Left colon (tissue), 2 donors: ENCODE measurements at places on chromosomes 2 and 18. TPM values are rescaled to one million over a fixed set of nuclear protein-coding genes. Genes with fewer than 3 reads are reported as not detected.

DNA sequence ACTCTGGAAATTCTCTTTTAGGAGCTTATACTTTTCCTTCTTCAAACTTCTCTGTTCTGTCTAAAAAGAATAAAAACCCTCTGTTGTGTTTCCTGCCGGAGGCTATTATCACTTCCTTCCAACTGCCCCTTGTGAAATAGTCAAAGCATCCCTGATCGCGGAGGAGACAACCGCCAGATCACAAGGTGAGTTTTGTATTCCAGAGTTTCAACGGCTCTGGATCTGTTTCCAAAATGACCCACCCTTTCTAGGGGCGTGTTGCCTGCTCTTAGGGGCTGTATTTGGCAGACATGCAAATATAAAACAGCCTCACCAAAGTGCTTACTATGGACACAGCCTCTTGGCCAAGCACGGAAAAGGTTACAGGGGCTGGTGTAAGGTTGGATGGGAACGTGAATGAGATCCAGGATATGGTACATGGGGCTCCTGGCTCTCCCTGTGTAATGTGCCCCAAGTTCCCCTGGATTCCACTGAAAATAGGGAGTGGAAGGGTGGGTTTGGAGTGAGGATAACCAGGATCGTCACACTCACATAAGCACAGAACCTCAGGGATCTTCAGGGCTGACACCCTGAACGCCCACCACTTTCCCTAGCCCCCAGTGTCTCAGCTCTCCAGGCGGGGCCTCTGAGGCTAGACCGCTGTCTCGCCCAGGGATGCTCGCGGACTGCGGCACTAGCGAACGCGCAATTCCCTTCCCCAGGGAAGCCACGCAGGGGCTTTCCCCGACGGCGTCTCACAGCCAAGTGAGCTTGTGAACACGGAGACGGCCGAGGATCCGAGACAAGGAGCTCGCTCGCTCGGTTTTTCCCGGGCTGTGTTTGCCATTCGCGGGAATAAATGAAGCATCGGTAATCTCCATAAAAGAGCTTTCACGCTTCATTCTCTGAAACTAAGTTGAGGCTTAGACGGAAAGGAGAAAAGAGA lies 14.4 kb downstream of the EN1 start:
- no peak for DNase-seq

DNA sequence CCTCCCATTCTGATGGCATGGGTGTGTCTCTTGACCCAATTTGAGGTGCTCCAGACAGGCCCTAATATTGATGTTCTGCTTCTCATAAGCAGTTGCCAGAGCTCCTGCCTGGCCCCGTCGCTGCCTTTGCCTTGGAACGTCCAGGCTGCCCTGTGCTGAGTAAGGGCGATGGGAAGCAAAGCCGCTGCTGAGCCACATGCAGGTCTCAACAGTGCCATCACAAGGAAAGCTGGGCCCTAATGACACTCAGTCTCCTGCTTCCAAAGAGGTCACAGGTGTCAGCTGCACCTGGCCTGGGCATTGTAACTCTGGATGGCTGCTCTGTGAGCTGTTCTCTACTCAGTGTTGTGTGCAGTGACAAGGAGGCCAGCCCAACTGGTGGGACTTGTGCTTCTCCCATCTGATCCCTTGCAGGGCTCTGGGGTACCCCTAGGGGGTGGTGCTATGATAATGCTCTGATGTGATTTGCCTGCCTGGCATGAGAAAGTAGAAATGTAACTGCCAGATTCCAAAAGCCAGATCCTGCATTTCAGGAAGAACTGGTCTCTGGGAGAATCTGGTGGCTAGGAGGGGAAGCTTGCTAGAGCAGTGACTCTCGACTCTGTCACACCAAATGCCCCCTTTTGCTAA lies 8.7 kb downstream of the TTC39C start:
- no peak for DNase-seq

DNA sequence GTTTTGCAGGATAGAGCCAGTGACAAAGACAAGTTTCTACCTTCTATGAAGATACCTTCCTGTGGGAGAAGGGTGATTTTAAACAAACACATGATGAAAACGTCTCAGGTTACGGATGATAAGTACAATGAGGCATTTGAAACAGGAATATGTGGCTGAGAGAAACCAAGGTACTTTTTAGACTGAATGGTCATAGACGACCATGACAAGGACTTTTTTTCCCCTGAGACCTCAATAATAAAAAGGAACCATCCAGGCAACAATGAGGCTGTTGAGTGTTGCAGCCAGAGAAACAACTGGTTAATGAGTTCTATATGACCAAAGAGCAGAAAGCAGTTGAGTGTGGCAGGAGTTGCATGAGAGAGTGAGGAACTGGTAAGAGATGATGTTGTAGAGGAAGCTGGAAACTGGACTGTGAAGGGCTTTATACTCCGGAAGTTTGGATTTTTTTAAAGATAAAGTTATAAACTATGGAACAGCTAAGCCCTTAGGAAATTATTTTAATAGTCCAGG lies 306.1 kb upstream of the CYRIA start:
- DNase-seq: no peak

DNA sequence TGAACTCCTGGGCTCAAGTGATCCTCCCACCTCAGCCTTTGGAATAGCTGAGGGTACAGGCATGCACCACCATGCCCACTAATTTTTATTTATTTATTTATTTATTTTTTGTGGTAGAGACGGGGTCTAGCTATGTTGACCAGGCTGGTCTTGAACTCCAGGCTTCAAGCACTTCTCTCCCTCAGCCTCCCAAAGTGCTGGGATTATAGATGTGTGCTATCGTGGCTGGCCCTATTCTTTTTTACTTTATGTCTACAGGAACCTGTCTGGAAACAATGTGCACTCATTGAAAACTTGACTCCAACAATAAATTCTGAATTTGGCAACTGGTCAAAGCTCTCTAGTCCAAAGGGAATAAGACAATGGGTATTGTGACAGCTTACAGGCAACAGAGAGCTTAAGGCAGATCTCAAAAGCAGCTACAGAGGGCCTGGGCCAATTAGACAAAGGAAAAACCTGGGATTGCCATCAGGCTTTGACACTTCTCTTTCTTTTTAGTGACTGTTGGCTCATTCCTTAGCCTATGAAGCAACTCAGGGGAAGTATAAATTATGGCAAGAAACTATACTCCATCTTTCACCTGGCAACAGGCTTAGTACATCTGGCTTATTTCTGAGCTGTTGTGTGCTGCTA lies 55.1 kb upstream of the RAPGEF4 start:
- no peak for DNase-seq

DNA sequence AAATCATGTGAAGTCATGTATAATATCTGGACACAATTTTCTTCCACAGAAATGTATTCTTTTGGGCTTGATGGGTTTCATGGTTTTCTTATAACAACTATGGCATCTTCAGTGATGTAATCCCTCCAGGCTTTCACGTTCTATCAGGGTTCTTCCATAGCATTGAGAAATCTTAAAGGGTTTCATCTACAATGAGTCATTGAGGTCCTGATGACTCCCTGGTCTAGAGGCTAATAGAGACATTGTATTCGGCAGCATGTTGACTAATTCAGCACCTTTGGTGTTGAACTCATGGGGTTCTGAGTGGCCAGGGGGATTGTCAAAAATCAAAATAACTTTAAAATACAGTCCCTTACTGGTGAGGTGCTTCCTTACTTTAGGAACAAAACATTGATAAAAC lies 614.0 kb upstream of the CRIM1 start:
- DNase-seq: no peak

DNA sequence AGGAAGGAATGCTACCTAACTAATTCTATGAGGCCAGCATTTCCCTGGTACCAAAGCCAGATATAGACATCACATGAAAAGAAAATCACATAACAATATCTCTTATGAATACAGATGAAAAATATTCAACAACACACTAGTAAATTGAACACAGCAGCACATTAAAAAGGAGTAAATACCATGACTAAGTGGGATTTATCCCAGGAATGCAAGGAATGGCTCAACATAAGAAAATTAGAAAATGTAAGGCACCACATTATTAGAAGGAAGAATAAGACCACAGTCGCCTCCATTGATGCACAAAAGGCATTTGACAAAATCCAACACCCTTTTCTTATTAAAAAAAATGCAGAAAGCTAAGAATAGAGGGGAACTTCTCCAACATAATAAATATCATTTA lies 133.9 kb downstream of the TTC32 start:
- DNase-seq: no peak

GRCh38 chr2:191318037-191318728 lies 73.0 kb downstream of the MYO1B start:
- DNase-seq: no peak

DNA sequence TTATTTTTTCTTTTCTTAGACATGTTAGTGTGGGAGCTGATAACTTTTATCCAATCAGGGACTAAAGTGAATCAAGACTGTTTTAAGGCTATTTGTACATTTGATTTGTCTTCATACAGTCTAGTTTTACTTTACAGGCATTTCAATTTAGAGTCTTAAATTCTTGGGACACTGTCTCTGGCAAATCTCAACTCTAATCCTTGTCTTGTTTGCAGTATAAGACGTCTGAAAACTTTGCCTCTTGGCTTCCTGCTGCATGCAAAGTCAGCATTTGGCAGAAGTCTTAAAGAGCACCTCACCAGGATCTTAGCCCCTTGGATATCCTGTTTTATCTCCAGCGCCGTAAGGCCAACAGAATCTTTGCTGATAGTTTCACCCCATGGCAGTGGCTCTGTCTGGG lies 30.3 kb downstream of the SPOPL start:
- DNase-seq: no peak

DNA sequence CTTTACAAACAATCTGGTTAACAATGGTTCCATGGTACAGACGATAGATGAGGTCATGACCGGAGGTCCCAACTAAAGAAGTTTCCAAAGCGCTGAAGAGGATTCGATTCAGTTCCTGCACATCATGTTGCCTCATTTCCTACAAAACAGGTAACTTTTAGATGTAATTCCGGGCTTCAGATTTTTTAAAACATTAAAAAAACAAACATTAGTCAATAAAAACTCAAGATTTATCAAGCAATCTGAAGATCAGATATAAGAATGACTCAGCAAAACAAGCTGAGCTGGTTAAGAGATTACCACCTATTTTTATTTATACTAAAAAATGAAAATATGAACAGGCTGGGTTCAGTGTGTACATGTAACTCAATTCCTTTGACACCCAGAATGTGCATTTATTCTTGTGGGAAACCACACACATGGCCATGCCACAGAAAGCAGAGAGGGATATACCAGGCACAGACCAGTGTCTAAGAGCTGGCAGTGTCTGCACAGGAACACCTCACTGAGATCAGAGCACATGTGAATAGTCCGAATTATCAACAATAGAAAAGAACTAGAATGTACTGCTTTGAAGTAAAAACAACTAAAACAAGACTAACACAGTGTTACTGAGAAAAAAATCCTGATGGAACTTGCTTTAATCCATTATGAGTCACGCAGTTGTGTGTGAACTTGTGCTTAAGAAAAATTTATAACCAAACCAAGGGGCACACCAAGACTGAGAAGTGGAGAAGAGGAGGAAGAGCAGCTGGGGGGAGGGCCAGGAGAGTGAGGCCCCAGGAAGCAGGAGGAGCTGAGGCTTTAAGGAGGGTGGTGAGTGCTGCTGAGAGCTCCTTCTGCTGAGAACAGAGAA lies 9.5 kb downstream of the USP40 start:
- no peak for DNase-seq

GRCh38 chr2:72747344-72747743 lies 78.5 kb downstream of the EXOC6B start:
- no peak for DNase-seq

DNA sequence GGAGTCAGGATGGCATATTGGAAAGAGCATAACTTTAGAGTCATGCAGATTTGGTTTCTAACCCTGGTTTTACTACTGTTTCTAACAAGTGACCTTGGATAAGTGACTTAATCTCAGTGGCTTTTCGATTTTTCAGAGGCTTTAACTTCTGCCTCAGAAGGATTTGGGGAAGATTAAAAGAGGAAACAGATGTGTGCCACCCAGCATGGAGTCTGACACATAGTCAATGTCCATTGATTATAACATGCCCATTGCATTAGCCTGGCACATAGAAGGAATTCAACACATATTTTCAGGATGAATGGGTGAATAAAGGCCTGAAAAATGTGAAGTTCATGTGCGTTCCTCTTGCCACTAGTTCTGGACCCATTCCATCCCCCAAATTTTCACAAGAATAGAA lies 438.2 kb downstream of the EPHA4 start:
- DNase-seq: no peak

- DNase-seq: peak; percentile 83
Measured at GRCh38 chr2:43018179-43019024, 208.0 kb downstream of the ZFP36L2 start.

DNA sequence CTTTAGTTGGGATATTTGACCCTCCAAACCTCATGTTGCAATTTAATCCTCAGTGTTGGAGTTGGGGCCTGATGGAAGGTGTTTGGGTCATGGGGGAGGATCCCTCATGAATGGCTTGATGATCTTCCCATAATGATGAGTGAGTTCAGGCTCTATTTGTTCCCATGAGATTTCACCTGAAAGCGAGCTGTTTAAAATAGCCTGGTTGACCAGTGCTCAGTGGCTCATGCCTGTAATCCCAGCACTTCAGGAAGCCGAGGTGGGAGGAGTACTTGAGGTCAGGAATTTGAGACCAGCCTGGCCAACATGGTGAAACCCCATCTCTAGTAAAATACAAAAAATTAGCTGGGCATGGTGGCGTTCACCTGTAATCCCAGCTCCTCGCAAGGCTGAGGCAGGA lies 14.9 kb upstream of the PSME4 start:
- DNase-seq: no peak

GRCh38 chr2:2638547-2639220 lies 307.6 kb upstream of the MYT1L start:
- no peak for DNase-seq

DNA sequence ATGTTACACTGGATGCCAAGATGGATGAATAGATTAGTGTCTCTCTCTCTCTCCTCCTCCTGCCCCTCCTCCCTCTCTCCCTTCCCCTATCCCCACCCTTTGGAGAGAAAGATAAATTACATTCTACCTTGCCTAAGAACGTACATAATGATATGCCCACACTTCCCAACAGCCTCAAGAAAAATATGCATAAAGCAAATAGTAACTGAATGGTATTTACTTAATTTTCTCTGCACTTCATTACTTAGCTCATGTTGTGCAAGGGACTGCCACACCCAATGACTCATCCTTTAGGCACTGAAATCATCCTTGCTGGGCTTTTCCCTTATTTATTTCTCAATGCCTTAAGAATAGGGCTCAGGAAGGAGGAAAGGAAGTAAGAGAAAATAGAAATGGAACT lies 137.3 kb upstream of the PID1 start:
- DNase-seq: no peak

SP5 gene
- 1.7 TPM for total RNA-seq

IL36RN gene
- total RNA-seq: not detected

GALNT1 gene
- 143 TPM for total RNA-seq

CXCR4 gene
- total RNA-seq: 5.8 TPM

GALNT3 gene
- 96.3 TPM for total RNA-seq

PRSS56 gene
- total RNA-seq: not detected

D2HGDH gene
- 72.8 TPM for total RNA-seq
